ENCODE measurements at places on chromosomes 2 and 18.

DNA sequence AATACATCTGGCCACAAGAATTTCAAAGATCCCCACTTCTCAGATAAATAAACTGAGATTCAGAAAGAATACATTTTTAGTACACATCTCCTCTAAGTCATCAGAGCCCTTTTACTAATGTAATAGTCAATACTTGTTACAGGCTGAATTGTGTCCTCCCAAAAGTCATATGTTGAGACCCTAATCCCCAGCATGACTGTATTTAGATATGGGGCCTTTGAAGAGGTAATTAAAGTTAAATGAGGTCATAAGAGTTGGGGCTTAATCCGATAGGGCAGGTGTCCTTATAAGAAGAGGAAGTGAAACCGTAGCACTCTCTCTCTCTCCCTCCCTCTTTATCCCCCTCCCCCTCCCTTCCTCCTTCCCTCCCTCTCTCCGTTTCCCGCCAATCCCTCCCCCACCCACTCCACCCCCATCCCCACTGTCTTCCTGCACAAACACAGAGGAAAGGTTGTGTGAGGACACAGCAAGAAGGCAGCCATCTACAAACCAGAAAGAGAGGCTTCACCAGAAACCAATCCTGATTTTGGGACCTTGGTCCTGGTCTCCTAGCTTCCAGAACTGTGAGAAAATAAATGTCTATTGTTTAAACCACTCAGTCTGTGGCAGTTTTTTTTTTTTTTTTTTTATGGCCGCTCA lies 66.6 kb upstream of the ZNF397 start:
- H3K4me3 ChIP-seq = no peak overlapping the region
- no peaks in the 10 kb centered on the region for H3K4me1 ChIP-seq
- no peak overlapping the region for H3K27ac ChIP-seq
- no peak for DNase-seq
- no peaks in the 10 kb centered on the region for H3K27me3 ChIP-seq

GRCh38 chr18:62611453-62612288 lies 88.8 kb downstream of the ZCCHC2 start:
- no peaks in the 10 kb centered on the region for H3K36me3 ChIP-seq
- no peak overlapping the region for H3K4me3 ChIP-seq
- H3K27ac ChIP-seq = no peak overlapping the region
- no peaks in the 10 kb centered on the region for H3K4me1 ChIP-seq

- H3K36me3 ChIP-seq = no peaks in the 10 kb centered on the region
- no peak for DNase-seq
- peak overlapping the region; percentile 51 for H3K4me3 ChIP-seq
- peaks cover 23% of the 10 kb centered on the region for H3K4me1 ChIP-seq
- H3K27me3 ChIP-seq = no peaks in the 10 kb centered on the region
- H3K27ac ChIP-seq = no peak overlapping the region
These were observed 445 bp downstream of the MLPH start for GRCh38 chr2:237487496-237487895.

- DNase-seq = no peak
- H3K4me3 ChIP-seq = no peak overlapping the region
- no peaks in the 10 kb centered on the region for H3K27me3 ChIP-seq
- no peak overlapping the region for H3K27ac ChIP-seq
These were observed 936.0 kb downstream of the TRIB2 start for GRCh38 chr2:13652531-13653313.

DNA sequence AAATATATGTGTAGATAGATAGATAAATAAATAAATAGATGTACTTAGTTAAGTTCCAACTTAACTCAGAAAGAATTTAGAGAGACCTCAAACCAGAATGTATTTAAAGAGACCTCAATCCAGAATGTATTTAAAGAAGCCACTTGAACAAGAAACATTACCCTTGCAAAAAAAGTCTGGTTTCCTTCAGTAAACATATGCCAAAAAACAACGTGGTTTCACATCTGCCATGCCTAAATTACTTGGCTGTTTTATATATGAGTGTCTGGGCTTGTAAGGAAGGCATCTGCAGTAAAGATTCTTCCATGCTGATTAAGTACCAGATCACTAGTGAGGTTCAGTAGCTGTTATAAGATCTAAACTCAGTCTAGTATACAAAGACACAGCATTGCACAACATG lies 29.1 kb upstream of the RPE start:
- H3K27ac ChIP-seq = no peak overlapping the region
- no peaks in the 10 kb centered on the region for H3K4me1 ChIP-seq
- no peak for DNase-seq
- no peak overlapping the region for H3K4me3 ChIP-seq
- no peaks in the 10 kb centered on the region for H3K27me3 ChIP-seq

GRCh38 chr2:169468841-169469240 lies 10.5 kb upstream of the BBS5 start:
- DNase-seq = no peak
- no peaks in the 10 kb centered on the region for H3K27me3 ChIP-seq
- no peaks in the 10 kb centered on the region for H3K36me3 ChIP-seq
- H3K4me3 ChIP-seq = no peak overlapping the region

- no peaks in the 10 kb centered on the region for H3K4me1 ChIP-seq
- no peaks in the 10 kb centered on the region for H3K36me3 ChIP-seq
- H3K4me3 ChIP-seq = no peak overlapping the region
- DNase-seq = no peak
- no peak overlapping the region for H3K27ac ChIP-seq
These were observed 38.0 kb upstream of the ERMN start for GRCh38 chr2:157363612-157364101.

GRCh38 chr2:217353591-217353990 lies 493.7 kb upstream of the TNP1 start:
- no peaks in the 10 kb centered on the region for H3K27me3 ChIP-seq
- no peak overlapping the region for H3K4me3 ChIP-seq
- peaks cover 32% of the 10 kb centered on the region for H3K4me1 ChIP-seq
- no peak overlapping the region for H3K27ac ChIP-seq
- H3K36me3 ChIP-seq = no peaks in the 10 kb centered on the region
- no peak for DNase-seq

GRCh38 chr18:4455113-4455811 lies at the start of gene DLGAP1:
Gene DLGAP1, minus strand, starts transcription at chr18:4455307.
- no peak for DNase-seq
- no peak within 1 kb of the TSS for H3K27ac ChIP-seq
- peaks cover 60% of the 10 kb centered on the region for H3K27me3 ChIP-seq
- no peaks in the 10 kb centered on the region for H3K4me1 ChIP-seq

- DNase-seq = no peak
- H3K4me1 ChIP-seq = no peaks in the 10 kb centered on the region
- no peaks in the 10 kb centered on the region for H3K27me3 ChIP-seq
- no peak overlapping the region for H3K27ac ChIP-seq
- no peaks in the 10 kb centered on the region for H3K36me3 ChIP-seq
These were observed 128.8 kb upstream of the MSH6 start for GRCh38 chr2:47653902-47654789.

Measured in esophagus squamous epithelium (tissue), 5 donors.